ENCODE measurements at places on chromosomes 13 and 19.

DNA sequence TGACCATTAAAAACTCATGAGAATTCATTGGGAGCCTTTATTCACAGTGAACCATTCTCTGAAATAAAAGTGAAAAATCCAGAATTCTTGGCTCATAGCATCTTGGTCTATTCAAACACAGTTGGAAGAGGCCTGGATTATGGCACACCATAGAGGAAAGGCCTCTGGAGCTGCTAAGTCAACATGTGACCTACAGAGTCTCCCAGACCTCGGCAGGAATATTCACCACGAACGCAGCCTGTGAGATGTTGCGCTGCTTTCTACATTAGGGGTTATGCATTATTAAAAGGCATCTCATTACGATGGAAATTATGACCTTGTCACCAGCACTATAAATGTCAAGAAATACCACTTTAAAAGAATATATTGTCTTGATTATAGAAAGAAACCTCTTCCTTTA lies 132.6 kb downstream of the EFNB2 start:
- DNase-seq = no peak

- DNase-seq = no peak
Measured at GRCh38 chr13:105087945-105088344, 1447.5 kb downstream of the EFNB2 start.

- DNase-seq = peak; percentile 63
Measured at GRCh38 chr13:25217023-25217885, 45.2 kb upstream of the AMER2 start.

DNA sequence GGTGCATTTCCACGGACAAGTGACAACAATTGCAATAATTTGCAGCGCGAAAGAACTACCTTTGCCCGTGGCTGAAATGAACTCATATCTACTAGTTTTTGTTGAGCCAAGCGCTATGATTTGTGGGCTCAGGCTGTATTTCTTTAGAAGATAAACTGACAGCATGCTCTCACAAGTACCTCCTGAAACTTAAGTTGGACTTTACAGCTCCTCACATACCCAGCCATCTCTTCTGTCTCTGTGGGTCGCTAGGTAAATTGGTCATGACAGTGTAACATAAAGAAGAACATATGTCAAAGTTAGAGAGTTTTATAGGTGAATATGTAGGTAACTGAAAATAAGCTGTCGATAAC lies 839 bp downstream of the COG6 start:
- no peak for DNase-seq

DNA sequence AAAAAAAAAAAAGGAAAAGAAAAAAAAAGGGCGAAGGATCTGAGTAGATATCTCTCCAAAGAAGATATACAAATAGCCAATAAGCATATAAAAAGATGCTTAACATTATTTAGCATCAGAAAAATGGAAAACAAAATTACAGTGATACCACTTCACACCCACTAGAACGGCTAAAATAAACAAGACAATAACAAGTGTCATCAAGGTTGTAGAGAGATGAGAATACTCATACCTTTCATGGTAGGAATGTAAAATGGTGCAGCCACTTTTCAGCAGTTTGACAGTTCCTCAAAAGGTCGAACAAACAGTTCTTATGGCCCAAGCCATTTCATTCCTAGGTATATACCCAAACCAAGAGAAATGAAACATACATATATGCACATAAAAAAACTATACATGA lies 33.5 kb downstream of the FOXO1 start:
- no peak for DNase-seq

- DNase-seq = peak; percentile 32
Measured at GRCh38 chr19:40523322-40524047, 53.2 kb upstream of the SHKBP1 start.

DNA sequence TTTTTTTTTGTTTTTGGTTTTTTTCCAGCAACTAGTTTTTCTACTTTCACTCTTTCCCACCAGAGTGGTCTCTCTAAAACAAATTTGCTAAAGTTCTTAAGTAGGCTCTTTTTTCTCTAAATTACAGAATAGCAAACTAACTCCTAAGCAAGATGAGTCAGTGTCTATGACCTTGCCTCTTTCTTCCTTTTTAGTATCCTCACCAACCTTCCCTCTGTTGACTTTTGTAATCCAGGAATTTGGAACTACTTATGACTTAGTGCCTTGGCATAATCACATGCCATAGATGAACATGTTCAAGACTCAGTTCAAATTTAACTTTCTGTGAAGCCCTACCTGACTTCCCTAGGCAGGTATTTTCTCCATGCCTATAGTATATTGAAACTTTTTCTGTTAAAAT lies 32.3 kb upstream of the AKAP11 start:
- peak; percentile 11 for DNase-seq

- DNase-seq = no peak
Measured at GRCh38 chr19:3483226-3483628, at the start of gene SMIM44. TSS of gene SMIM44 (minus strand) at chr19:3483441. CDS start at chr19:3483403, 38 bp downstream.

DNA sequence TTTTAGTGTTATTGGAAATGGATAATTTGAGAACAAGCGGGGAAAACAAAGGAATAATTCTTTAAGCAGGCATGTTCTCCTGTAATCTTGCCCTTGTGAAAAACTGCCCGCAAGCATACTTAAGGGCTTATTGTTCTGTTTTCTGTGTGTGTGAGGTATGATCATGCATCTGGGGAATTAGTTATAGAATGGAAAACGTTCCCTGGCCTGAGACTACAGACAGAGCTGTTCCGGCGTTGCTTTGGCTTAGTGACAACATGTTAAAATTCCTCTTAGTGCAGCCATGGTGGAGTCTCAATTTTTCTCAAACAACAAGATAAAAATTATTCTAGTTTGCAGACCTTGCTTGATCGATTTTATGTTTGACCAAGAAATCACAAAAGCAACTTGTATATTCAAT lies 560.2 kb upstream of the SPRY2 start:
- DNase-seq = no peak

GRCh38 chr19:32171719-32172151 lies 173.7 kb upstream of the ZNF507 start:
- no peak for DNase-seq

- no peak for DNase-seq
Measured at GRCh38 chr19:50906217-50906616, 5.0 kb downstream of the KLK4 start.

GRCh38 chr19:55384131-55384919 lies at the start of gene TMEM238:
TSS of gene TMEM238 (minus strand) at chr19:55384292. CDS start at chr19:55384259, 33 bp downstream.
- no peak for DNase-seq

- DNase-seq = peak; percentile 97
Measured at GRCh38 chr13:27043013-27043412, 128.6 kb downstream of the USP12 start.

DNA sequence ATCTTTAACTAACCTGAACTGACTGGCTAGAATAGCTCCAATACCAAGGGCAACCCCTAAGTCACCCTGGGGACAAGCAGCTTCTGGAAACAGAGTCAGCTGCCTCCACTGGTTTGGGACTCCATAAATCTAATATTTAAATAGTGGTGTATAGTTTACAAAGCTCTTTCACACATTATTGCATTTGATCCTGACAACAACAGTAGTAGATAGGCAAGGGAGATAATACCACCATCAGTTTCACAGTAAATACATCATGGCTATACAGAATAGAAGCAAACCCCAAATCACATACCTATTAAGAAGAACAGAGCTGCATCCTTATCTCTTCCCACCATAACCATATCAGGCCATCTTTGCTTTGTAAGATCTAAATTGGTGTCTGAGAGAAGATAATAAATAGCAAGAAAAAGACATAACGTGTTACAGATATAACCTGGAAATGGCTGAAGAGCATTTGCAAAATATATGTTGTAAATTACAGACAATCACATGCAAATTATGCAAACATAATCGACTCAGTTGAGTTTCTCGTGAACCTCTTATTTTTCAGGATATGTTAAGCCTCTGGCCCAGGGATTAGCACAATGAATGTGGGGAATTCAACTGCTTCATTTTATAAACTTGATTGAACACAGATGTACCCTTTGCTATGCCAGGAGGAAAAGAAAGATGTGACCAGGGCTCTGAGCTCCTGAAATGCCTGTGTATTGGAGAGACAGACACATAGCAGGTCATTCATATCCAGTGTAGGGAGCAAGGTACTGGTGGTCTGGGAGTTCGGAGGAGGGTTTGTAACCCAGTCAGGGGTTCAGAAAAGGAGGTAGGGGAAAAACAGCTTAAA lies 142.5 kb downstream of the SLC7A1 start:
- DNase-seq = no peak

GRCh38 chr13:113999618-113999910 lies 25.7 kb upstream of the C13orf46 start:
- no peak for DNase-seq

- no peak for DNase-seq
Measured at GRCh38 chr19:19094513-19094912, 30.7 kb downstream of the SLC25A42 start.

GRCh38 chr19:2511570-2511969 lies 35.6 kb downstream of the GADD45B start:
- DNase-seq = no peak

GRCh38 chr13:34265046-34265679 lies 447.2 kb downstream of the RFC3 start:
- DNase-seq = no peak

GRCh38 chr19:29054886-29055675 lies 157.9 kb downstream of the UQCRFS1 start:
- DNase-seq = no peak

- DNase-seq = no peak
Measured at GRCh38 chr19:41984961-41985360, 9.1 kb downstream of the ATP1A3 start.

DNA sequence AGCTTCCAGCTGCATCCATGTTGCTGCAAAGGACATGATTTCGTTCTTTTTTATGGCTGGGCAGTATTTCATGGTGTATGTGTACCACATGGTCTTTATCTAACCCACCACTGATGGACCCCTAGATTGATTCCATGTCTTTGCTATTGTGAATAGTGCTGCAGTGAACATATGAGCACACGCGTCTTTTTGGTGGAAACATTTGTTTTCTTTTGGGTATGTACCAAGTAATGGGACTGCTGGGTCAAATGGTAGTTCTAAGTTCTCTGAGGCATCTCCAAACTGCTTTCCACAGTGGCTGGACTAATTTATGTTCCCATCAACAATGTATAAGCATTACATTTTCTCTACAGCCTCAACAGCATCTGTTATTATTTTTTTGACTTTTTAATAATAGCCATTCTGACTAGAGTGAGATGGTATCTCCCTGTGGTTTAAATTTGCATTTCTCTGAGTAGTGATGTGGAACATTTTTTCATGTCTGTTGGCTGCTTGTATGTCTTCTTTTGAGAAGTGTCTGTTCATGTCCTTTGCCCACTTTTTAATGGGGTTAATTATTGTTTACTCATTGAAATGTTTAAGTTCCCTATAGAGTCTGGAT lies 6.8 kb upstream of the UBE2L5 start:
- DNase-seq = peak; percentile 42

DNA sequence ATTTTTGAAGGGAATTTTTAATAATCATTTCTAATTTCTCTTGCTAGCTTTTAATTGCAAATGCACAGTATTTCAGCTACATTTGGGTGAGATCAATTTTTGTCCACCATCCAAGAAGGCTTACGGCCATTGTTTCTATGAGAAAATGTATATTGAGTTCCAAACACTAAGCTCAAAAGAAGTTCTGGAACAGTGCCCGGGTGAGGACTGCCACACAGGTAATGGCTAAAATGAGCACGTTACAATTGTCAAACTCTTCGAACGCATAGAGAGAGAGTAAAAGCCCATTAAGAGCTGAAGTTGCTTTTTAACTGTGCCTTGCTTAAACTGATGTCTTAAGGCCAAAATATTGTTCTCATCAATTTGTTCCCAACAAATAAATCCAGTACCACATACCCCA lies 755.0 kb downstream of the DIAPH3 start:
- DNase-seq = no peak

- peak; percentile 87 for DNase-seq
Measured at GRCh38 chr13:93249364-93250306, 23.0 kb downstream of the GPC6 start.

DNA sequence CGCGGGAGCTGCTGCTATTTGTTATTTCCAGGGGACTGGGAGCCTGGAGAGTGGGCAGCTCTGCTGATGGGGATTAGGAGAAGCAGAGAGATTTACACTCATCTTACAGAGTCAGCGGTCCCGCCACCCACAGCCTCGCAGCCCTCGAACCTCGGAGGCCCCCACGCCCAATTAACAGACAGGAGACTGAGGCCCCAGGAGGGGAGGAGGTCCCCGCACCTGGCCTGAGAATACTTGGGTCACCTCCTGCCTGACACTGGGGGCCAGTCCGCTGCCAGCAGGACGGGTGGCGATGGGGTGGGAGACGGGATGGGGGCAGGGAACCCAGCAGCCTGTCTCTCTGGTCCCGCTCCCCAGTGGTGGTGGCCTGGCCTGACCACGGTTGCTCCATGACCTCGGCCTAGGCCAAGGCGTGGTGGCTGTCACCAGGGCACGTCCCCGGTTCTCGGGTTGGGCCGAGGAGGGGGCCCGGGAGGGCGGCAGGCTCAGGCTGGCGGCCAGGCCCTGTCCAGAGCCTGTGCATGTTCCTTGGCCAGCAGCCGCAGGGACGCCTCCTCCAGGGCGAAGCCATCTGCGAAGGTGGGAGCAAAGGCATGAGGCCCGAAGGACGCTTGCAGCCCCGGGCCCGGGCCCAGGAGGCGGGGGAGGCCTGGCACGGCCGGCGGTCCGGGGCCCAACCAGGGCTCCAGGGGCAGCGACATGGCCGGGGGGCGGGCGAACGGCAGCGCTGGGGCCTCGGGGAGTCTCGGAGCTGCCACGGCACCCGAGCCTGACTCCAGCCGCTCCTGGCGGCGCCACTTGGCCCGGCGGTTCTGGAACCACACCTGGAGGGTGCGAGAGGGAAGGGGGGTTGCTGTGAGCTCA lies 1.7 kb downstream of the RAX2 start:
- DNase-seq = no peak

DNA sequence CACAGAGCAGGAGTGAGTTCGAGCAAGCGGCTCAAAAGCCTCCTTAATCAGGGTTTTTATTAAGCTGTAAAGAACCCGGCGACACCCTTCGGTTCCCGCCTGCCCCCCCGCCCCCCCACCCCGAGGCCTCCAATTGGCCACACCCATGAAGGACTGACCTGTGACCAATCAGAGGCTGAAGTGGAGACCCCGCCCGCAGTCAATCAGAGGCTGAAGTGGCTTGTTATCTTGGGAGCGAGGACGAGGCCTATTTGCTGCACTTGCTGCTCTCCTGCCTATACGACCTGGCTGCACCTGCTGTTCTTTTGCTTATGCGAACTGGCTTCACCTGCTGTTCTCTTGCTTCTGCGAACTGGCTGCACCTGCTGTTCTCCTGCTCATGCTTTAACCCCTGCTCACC lies 844.9 kb downstream of the OLFM4 start:
- no peak for DNase-seq

GRCh38 chr13:50544211-50544610 lies 299.3 kb downstream of the DLEU7 start:
- DNase-seq = no peak

DNA sequence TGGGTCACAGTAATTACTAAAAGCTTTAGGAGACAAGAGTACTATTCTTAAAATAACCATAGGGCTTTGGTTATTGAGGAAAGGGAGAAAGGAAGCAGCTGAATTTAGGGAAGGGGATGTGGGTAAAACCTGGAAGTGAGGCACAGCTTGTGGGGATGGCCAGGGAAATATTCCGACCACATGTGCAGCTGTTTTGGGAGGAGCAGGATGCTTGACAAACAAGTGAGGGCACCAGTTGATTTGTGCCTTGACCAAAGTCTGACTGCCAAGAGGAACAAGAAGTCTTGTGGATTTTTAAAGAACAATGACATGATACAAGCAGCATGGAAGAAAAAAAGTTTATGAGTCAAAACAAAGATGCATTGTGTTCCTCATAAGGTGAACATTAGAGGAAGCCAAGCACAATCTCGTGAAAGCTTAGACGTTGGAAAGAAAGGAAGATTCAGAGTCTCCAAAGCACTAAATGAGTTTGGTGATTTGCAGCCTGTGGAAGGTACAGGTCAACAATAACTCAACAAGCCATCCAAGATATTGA lies 108.5 kb upstream of the GPC6 start:
- no peak for DNase-seq
